ENCODE measurements at places on chromosomes 1 and 21.

DNA sequence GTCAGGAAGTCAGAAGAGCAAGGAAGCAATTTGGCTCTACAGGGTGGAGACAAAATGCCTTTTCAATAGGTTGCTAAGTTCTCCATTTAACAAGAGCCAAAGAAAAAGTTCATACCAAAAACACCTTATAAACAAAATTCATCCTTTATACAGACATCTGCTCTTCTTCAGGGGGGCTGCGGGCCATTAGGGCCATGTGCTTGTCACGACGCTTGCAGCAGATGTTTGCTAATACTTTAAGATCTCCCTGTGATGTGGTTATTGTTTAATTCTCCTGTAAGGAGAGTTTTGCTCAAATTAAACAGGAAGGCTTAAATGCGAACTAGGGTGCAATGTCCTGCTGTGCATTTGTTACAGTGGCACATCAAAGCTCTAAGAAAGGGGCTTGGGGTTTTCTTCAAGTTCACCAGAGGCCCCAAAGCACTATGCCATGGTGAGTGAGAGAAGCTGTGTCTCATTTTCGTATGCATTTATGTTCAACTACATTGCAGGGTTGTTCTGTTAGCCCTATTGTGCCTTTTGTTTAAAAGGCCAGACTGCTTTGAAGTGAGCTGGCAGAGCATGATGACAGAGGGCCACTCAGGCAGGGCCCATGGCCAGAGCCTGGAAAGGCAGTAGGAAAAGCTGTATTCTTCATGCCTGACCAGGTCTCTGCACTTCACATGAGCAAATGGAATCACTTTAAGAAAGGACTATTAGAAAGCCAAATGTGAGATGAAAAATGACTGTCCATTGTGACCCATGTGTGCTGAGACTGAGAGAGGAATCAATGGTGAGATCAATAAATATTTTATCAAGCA is 24.8 kb upstream of the NTPCR start:
- no peak for DNase-seq

- no peak for DNase-seq
These were observed 289.1 kb upstream of the PLD5 start for GRCh38 chr1:242813490-242814091.

GRCh38 chr1:163258181-163258580 is 55.5 kb upstream of the RGS5 start:
- DNase-seq = no peak

GRCh38 chr1:6870086-6870485 is 84.8 kb downstream of the CAMTA1 start:
- DNase-seq = no peak

DNA sequence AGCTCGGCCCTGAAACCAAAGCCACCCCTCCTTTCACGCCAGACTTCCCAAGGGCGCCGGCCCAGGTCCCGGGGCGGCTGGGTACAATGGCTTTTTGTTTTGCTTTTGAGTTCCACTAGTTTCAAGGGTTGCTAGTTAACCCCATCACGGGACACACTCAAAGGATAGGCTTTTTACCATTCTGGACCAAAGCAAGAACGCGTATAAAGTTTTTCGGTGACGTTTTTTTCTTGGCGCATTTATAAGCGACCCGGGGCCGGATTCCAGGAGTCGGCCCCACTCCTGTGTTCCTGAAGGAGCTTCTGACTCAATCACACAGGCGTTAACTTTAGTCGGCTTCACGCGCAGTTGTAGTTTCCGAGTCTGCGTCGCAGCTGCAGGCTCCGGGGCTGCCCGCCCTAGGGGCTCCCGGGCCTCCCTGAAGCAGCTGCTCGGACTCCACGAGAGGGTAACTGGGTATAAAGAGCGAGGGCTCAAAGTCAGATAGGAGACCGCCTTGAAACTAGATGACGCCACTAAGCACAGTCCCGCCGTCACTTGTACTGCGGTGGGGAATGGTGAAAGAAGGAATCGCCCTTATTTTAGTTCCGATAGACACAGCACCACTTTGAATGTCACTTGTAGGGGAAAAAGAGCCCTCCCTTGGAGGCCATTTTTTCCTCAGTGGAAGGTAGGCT is 707 bp upstream of the KLHL21 start:
- peak; percentile 54 for DNase-seq

- DNase-seq = no peak
These were observed 130.1 kb upstream of the SOD1 start for GRCh38 chr21:31529406-31529805.

GRCh38 chr21:42735061-42735460 is 81.6 kb downstream of the PDE9A start:
- DNase-seq = no peak

DNA sequence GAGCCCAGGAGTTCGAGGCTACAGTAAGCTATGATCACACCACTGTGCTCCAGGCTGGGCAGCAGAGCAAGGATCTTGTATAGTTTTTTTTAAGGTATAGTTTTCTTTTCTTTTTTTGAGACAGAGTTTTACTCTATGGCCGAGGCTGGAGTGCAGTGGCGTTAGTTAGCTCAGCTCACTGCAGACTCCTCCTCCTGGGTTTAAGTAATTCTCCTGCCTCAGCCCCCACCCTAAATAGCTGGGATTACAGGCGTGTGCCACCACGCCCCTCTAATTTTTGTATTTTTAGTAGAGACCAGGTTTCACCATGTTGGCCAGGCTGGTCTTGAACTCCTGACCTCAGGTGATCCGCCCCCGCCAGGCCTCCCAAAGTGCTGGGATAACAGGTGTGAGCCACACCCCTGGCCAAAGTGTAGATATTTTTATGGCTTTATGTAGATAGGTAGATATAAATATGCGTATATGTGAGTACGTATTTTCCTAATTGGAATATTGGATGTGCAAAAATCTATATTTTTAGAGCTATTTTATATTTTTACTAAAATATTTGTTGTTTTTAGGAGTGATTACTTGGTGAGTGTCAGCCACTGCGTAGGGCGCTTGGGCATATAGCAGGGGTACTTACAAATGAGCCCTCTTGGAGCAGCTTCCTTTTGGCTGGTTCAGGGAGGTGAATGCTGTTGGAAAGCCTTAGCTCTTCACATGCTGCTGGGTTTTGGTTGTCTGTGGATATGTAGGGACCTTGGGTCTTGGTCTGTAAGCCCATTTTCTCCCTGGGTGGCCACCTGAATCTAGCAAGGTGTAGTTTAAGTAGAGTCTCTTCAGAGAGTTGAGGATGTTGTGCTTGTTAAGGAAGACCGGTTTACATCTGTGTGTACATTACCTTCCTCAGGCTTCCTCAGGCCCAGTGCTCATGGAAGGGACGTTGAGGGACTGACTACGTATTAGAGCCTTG is 9.5 kb downstream of the KDM4A start:
- no peak for DNase-seq

GRCh38 chr1:234902774-234903547 is 225.7 kb downstream of the TOMM20 start:
- no peak for DNase-seq

DNA sequence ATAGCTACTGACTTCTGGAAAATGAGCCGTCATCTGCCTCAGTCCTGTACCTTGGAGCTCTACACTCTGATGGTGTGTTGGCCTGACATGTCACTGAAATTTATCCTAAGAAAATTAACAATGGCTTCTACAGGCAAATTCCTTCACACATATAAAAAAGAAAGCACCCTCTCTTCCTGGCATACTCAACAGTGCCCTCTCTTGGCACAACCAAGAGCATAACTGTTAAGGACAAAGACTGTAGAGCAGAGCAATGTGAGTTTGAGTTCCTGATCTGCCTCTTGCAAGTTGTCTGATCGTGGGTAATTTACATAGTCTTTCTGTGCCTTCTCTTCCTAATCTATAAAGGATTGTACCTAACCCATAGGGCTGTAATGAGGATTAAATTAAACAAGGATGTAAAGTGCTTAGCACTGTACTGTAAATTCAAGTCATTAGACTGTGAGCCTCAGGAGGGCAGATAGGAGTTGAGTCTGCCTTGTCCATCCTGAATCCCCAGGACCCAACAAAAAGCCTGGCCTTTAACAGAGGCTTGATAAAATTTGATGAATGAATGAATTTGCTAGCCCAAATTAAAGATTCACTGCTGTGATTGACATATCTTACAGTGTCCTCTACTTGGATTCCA is 83.5 kb downstream of the SYF2 start:
- no peak for DNase-seq

- peak; percentile 93 for DNase-seq
These were observed 568 bp upstream of the SKI start for GRCh38 chr1:2227346-2228156.

DNA sequence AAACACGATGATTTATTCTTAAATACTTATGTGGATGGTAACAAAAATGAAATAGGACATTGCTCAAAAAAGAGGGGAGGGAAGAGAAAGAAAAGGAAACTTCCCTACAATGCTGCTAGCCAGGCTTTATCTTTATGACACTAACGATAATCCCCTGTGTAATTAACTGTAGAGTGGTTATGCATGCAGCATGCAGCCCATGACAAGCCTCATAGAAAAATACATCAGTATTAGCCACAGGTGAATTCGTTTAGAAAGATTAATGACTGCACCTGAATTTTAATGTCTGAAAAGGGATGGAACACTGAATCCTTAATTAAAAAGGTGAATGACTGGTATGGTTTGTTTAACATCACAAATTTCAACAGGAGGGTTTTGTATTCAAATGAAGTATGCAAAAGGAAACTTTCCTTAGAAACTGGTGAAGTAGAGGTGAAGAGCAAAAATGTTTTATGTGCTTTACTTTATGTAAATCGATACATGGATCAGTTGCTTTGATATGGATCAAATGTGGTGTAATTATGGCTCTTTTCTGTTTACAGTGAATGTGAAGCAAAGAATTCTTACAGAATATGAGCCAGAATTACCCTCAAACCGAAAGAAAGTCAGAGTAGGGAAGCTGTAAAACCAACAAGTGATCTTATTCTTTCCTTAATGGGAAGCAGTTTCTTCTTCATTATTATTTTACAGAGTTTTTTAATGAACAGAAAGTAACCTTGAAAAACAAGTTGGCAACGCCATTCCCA is 569.6 kb upstream of the ADGRL2 start:
- no peak for DNase-seq

DNA sequence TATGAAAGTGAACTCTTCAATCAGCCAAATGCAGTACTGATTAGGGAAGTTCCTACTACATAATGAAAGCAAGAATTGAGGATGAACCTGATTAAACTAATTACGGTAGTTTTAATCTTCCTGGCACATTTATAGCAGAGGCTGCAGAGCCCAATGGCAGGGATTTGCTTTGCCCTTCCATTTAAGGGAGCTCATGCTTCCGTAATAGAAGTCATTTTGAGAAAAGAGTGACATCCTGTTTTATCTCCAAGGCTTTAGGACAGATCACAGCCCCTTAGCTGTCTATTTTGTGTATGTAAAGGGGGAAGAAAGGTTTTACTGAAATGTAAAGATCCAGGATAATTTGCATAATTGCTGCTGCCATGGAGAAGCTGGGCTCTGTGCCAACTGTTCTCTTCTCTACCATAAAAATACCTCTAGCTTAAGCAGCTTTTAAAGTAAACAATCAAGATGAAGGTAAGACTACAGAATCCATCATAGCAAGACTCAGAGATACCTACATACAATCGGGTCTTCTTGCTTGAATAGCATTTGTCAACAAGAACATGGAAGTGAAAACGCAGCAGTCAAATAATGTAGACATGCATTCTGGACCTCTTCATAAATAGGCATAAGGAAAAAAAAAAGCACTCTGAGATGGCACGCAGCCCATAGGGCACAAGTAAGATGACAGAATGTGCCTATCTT is 62.5 kb downstream of the ASH1L start:
- DNase-seq = no peak

DNA sequence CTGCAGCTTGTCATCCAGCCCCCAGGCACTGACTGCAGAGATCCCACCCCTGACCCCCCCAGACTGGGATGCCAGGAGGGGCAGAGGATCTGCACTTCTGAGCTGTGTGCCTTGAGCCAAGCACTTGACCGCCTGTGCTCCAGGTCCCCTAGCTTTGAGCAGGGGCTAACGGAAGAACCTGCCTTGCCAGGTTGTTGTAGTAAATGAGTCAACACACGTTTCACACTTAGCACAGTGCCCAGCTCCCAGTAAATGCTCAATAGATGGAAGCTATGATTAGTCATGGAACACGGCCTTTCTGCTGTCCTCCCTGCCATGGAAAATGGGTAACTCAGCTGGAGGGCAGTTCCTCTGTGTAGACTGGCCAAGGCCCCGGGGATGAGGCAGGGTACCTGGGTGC is 24.1 kb downstream of the IFFO2 start:
- DNase-seq = no peak

- DNase-seq = no peak
These were observed 65.0 kb downstream of the KIRREL1 start for GRCh38 chr1:158058237-158058985.

GRCh38 chr1:227428803-227429202 is 110.5 kb upstream of the CDC42BPA start:
- DNase-seq = no peak

- DNase-seq = no peak
These were observed 55.3 kb downstream of the ETS2 start for GRCh38 chr21:38861056-38861455.

- DNase-seq = no peak
These were observed 19.5 kb downstream of the HYI start for GRCh38 chr1:43434256-43434655.

DNA sequence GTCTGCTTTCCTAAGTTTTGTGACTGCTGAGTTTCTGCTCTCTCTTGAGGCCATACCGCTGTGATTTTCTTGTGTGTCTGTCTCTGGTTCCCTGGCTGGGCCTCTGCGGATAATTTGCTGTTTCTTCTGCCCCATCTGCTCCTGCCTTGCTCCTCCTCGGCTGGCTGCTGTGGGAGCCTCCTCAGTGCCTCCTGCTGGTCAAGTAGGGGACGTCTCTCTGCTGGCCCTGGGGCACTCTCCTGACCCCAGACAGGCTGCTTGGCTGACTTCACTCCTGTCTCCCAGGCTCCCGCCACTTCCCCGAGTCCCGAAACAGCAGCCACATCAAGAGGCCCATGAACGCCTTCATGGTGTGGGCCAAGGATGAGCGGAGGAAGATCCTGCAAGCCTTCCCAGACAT is 28.5 kb downstream of the ETNK2 start:
- DNase-seq = no peak

GRCh38 chr21:36126621-36127110 is 8.2 kb upstream of the CBR3 start:
- DNase-seq = no peak

DNA sequence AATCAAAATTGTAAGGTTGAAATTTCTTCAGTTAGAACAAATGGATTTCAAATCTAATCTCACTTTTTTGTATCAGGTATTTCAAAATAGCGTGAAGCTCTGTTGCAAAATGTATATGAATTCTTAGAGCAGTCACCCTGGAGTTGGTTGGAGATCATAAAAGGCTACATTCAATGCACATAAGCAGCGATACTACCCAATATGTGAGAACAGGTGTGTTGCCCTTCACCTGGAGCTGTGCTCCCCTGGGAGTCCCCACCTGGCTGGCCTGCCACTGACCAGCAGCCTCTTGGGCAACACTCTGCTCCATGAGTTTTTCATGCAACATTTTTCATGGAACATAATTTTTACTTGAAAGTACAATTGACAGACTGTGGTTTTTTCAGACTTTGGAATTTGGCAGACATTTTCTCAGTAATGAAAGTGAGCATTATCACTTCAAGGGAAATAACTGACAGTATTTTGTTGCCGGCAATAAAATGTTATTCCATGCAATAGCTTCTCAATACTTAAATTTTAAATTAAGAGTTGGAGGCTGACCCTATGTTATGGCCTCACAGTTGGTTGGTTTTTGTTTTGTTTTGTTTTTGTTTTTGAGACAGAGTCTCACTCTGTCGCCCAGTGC is 95.1 kb downstream of the ST3GAL3 start:
- DNase-seq = no peak

Measured in stimulated activated CD4-positive, alpha-beta T cell treated with anti-CD3 and anti-CD28 coated beads, TNF-alpha, amount 100 ng/mL, for 48 hours (primary cell).